ENCODE measurements at places on chromosomes 12 and 14. TPM values are rescaled to one million over a fixed set of nuclear protein-coding genes. Genes with fewer than 3 reads are reported as not detected.
A peak's percentile ranks its signal among the peaks of the same experiment; 100 is the strongest.

DNA sequence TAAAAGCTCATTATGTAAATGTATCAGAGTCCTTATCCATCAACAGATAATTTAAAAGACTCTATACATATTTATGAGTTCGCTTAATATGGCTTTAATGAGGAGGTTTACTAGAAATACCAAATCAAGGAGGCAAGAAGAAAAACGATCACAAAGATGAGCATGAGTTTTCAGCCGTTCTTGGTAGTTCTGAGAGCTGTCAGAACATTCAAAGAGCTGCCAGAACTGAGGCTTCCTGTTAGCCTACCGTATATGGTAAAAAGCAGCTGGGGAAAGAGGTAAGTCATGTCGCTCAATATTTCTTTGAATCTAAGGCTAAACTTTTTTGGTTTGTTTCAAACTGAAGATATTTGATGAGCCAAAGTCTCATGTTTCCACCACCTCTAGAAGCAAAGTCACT, 115.3 kb upstream of the PLXNC1 start:
- DNase-seq: no peak

MYL2 gene
- total RNA-seq: not detected

GRCh38 chr12:84636801-84637290, 275.8 kb downstream of the SLC6A15 start:
- DNase-seq: no peak

- no peak for DNase-seq
Observed at GRCh38 chr14:104512061-104512460, 67.5 kb upstream of the C14orf180 start.

- DNase-seq: no peak
Observed at GRCh38 chr12:46663318-46663717, 162.5 kb downstream of the SLC38A4 start.

- DNase-seq: no peak
Observed at GRCh38 chr12:56129942-56130495, 2.0 kb downstream of the ESYT1 start.

DNA sequence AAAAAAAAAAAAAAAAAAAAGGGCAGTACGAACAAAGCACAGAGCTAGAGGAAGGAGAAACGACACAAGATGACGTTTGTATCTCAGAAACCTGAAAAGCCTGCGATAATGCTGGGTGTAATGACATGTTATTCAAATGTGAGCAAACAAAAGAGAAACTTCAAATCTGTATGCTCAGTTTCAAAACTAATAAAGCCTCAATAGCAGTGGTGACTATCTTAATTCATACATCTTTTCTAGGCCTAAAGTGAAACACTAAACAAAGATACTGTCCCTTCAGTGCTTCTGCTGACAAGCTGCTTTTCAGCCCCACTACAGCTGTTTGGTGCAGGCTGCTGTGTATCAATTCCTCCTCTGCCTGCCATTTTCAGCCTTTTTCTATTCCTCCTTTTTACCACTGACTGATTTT, 15.8 kb downstream of the ITPR2 start:
- no peak for DNase-seq

DNA sequence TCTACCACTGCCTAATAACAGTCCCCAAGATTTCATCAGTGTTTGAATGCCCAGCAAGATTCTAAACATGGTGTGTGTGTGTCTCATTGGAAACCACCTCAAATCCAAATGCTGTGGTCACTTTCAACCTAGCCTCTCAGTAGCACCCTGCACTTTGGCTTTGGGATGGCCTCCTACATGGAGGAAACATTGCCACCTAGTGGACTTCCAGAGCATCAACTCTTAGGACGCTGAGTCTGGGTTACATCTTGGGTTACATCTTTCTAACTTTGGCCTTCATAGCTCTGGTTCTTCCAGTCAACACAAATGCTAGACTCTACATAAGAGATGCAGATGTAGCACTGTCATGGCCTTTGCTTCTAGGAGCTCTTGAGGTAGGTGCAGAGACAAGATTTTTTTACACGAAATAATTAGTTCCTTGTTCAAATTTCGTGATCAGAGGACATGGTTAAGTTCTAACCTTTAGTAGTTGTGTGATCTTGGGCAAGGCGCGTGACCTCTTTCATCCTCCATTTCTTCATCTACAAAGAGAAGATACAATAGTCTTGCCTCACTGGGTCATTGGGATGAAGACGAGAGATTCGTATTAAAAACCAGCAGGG, 113.5 kb upstream of the VASH1 start:
- peak; percentile 12 for DNase-seq

GRCh38 chr12:111275308-111275707, 93.6 kb downstream of the PHETA1 start:
- no peak for DNase-seq

- no peak for DNase-seq
Observed at GRCh38 chr14:92241966-92242595, 80.9 kb upstream of the SLC24A4 start.

CAPZA3 gene
- total RNA-seq: not detected

DNA sequence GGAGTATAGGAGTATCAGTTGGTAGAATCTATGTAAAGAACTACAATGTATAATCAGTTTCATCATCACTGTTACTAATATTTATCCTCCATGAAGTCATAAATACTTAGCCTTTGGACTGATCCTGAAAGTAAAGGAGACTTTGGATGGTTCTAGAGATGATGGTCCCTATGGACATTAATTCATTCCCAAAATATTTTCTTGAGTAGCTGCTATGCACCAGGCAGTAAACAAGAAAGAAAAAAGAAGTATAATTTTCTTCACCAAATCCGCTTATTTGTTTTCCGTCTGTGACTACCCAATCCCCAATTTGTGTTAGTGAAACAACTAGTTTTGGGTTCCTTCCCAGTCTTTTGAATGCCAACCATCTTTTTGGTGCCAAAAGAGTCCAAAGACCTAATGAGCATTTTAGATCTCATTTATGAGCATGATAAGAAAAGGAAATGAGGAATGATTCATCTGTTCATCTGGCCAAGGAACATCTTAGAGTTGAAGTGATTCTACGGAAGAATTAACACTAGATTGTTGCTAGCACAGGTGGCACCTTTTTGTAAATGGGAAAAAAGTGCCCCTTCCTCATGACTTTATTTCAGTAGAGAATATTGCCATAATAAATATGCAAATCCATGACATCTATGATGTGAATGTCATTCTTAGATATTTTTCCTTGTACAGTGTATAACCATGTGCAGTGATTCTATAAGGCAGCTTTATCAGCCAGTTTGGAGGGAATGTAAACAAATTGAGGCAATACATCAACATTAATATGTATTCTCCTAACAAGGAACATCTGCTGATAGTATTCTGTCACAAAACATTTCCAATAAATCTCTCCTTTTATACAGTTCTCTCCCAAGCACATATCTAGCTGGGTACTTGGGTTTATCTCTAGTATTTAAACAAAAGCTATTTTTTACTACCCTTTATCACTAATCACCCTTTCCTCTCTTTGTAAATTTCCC, 85.1 kb upstream of the CCDC91 start:
- DNase-seq: no peak
